Fibroblast of skin of left biceps (primary cell): ENCODE measurements at places on chromosomes 1 and 21.
A peak's percentile ranks its signal among the peaks of the same experiment; 100 is the strongest.

DNA sequence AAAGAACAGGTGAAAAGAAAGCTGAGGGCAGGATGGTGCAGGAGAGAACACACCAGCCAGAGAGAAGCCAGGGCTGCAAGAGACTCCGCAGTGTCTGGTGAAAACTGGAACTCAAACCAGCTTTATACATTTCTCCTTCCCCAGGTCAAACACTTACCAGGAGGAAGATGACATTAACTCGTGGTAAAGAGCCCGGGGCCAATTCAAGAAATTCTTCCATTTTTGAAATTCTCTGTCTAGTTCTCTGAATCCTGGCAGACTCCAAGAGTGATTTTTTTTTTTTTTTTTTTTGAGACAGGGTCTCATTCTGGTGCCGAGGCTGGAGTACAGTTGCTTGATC is 25.8 kb upstream of the SIPA1L2 start:
- no peak for DNase-seq

- DNase-seq: no peak
Measured at GRCh38 chr21:39105341-39105765, 77.9 kb downstream of the PSMG1 start.

DNA sequence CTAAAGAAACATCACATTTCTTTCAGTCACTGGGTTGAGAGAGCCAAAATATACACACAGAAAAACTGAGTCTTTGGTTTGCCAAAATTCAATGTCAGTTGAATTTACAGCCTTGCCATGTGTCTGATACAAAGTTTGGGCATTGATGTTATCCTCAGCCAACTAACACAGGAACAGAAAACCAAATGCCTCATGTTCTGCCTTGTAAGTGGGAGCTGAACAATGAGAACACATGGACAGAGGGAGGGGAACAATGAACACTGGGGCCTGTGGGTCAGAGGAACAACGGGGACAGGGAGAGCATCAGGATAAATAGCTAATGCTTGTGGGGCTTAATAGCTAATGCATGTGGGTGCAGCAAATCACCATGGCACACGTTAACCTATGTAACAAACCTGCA is 39.6 kb upstream of the C21orf91 start:
- no peak for DNase-seq

GRCh38 chr1:30381671-30382365 is 341.6 kb downstream of the MATN1 start:
- no peak for DNase-seq

DNA sequence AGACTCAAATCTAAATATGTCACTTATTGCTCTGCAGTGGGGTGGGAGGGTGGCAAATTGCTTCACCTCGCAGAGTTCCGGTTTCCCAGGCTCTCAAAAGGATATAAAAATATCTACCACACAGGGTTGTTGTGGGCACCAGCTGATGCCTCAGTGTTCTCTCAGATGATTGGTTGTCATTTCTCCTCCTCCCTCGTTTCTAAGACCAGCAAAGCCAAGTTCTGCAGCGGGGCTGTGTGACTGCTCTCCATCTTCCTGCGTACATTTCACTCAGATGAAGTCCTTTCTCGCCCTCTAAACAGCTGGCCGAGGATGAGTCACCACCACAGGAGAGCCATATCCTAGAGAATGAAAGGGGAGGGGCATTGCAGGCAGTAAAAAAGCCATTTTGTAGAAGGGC is 35.0 kb upstream of the VWA5B1 start:
- DNase-seq: peak; percentile 11

DNA sequence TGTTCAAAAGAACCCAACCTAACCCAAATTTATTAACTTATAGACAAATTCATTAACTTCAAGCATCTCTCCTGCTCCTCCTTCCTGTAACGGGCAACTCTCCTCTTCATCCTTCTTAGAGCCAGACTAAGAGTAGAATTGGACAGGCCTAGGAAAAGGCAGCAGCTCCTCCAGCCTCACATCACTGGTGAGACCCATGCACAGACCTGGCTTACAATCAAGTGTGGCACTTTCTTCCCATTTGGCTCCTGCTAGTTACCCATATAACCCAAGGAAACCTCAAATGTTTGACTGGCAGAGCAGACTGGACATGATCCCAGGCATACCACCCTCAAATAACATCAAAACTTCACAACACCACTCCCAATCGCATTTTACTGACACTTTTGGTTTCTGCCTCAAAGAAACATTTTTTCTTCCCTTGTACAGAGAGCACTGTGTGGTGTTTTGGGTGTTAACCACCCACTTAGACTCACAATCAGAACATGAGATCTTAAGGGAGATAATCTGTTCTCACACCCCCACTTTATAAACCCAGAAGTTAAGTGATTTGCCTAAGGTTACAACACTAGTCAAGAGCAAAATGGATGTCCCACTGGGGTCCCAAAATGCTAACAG is 101.4 kb downstream of the SIPA1L2 start:
- DNase-seq: no peak

GRCh38 chr1:246836209-246836966 is 95.4 kb downstream of the AHCTF1 start:
- peak; percentile 10 for DNase-seq

DNA sequence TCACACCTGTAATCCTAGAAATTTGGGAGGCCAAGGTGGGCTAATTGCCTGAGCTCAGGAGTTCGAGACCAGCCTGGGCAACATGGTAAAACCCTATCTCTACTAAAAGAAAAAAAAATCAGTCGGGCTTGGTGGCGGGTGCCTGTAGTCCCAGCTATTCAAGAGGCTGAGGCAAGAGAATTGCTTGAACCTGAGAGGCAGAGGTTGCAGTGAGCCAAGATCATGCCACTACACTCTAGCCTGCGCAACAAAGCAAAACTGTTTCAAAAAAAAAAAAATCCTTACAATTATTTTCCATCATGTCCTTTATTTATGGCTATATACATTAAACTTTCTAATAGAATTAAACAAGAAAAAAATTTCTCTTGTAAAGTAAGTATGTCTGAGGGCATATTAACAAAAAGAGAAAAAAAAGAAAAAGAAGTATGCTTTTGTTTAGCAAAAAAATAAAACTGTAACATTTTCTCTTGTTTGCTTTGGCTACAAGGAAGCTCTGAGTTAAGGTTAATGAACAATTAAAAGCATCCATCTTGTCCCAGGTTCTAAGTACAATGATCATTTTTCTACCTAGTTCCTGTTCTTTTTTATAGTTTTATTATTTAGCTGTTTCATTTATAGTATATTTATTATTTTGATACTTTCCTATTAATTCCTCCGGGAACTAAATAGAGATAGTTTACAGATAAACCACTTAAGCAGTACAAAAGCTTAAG is 18.1 kb downstream of the TMEM50B start:
- DNase-seq: no peak

GRCh38 chr1:154749078-154749760 is 120.9 kb downstream of the KCNN3 start:
- DNase-seq: no peak

DNA sequence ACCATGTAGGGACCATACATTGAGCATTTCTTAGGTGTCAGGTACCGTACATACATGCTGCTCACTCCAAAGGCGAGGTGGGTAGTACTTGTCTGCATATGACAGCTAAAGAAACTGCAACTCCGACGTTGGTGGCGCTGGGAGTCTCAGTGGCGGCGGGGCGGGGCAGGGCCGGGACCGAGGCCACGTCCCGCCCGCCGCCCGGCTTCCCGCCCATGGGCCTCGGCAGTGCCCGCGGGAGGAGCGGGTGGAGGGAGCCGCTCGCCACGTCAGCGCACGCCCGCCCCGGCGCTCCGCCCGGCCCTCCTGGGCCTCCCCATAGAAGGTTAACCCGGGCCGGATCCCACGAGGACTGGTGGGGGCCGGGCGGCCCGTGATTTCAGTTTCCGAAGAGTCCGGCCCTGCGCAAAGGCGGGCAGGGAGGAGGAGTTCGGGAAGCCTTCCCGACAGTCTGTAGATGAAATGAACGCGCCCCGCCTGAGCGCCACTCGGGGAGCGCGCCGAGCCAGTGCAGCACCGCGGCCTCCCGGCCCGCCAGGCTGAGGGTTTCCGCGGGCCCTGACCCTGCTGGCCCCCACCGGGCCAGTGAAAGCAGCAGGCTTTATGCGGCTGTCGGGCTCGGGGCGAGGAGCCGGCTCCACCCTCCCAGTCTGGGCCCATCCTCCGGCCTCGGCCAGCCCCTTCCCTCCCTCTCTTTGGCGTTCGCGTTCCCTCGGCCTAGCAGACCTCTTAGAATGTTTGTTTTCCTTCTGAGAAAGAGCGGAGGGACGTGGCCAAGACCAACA is 119.9 kb upstream of the JUN start:
- DNase-seq: peak; percentile 84

- no peak for DNase-seq
Measured at GRCh38 chr1:67201891-67202290, 35.6 kb downstream of the IL23R start.

DNA sequence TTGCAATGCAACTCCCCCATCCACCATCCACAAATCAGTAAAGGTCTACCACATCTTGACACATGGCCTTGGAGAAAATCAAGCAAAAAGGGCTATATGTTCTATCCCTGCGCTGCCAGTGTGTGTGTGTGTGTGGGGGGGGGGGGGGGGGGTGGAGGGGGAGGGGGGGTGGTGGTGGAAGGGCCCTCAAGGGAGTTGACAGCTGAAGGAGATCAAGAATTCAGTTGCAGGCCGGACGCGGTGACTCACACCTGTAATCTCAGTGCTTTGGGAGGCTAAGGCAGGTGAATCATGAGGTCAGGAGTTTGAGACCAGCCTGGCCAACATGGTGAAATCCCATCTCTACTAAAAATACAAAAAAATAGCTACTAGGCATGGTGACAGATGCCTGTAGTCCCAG is 37.6 kb upstream of the CLIC4 start:
- no peak for DNase-seq

DNA sequence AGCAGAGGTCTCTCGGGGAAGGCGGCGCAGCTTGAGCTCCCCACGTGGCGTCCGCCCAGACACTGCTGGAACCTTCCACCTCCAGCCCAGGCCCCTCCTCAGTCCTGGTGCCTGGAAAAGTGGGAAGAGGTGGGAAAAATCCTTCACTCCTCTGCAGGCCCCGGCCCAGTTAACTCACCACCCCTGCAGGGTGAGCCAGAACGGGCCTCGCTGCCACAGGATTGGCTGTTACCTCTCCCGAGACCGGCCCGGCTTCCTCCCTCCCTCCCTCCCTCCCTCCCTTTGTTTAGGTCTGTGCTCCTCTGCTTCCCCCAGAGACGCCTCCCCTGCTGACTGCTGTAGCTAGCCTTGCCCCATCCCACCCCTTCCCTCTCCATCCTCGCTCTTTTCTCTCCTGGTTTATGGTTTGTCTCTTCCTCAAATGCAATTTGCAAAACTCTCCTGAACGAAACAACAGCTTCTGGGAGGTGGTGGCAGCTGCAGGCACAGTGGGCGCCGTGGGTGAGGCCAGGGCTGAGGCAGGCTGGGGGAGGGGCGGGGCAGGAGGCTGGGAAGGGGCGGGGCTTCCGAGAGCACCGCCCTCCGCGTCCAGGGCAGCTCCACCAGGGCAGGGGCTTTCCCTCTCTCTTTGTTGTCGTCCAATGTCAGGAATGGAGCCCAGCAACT is 6.5 kb downstream of the CAPN9 start:
- no peak for DNase-seq

DNA sequence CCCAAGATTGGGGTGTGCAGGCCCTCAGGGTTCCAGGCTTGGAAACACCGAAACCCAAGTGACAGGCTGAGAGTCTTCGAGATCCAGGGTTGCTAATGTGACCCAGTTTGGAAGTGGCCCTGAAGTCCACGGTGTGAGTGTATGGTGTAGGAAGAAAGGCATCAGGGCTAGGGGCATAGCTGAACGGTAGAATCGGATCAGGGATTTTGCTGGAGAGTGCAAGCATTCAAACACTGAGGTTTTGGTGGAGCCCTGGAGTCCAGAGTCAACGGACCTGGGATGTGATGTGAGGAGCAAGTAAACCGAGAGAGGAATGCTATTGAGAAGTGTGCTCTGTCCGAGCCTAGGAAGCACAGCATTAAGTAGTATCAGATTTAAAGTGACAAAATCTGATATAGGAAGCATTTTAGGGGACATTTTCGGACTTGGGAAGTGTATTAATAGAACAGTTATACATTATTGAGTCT is 958 bp downstream of the NFYC start:
- DNase-seq: no peak

DNA sequence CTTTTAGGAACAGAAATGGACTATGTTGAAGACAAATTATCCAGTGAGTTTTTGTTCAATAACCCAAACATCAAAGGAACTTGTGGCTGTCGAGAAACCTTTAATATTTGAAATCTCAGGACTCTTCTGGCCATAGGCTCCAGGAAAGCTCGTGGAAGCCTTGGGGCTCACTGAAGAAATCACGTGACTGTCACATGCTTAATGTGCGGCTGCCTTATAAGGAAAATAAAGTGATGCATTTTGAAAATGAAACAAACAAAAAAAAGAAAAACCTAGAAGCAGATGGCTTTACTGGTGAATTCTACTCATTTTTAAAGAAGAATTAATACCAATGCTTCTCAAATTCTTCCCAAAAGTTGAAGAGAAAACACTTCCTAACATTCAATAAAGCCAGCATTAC is 228.4 kb upstream of the RAB4A start:
- no peak for DNase-seq

- no peak for DNase-seq
Measured at GRCh38 chr1:151871284-151872030, 17.9 kb upstream of the THEM5 start.

DNA sequence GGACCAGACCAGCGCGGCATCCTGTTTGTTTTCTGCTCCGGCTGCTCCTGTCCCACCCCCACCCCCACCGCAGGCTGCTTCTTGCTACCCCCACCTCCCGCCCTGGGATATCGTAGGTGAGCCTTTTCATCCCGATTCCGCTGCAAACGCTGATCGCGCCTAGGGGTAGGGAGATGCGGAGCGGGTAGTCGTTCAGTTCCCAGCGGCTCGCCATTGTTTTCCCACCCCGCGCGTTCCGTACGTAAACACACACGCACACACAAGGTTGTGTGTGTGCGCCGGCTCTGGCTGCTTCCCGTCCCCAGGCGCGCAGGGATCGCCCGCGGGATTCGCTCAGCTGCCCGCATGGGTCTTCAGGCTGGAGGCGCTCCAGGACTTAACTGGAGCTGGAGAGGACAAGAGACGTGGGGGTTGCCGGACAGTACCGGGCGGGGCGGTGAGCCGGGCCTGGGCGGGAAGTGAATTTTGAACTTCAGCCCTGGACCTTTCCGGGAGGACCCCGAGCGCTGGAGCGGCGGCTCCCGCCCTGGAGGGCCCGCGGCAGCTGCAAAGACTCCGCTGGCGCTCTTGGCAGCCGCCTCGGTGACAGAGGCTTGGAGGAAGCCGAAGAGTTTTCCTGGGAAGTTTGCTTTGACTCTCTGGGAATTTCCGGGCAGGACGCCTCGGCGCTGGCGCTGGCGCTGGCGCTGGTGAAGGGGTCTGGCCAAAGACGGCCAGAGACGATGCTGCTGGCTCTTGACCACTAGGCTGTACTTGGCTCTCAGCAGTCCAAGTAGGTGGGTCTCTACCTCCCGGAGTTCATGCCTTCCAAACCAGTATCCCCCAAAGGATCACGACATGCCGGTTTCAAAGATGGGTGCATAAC is 1.6 kb downstream of the SOX13 start:
- no peak for DNase-seq
